Cortex of kidney (tissue), 1 donor: ENCODE measurements at places on chromosomes 7 and 10.

- no peak for DNase-seq
Observed at GRCh38 chr7:45897042-45897690, 8.9 kb downstream of the IGFBP1 start.

DNA sequence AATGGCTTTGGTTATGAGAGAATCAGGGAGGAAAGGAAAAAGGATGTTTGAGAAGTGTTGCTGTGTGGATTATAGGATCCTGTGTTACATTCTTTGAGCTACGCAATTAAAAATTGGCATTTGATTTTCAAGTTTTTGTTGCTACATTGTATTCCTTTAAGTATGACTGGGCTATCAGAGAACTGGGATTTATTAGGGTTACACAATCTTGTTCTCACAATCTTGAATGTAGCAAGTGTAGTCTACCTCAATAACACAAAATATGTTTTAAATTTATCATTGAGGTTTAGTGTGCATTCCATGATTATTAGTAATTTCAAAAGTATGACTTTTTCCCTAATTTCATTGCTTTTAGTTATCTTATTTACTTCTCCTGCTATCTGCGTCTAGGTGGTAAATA lies 113.9 kb downstream of the CACNB2 start:
- DNase-seq: no peak

- no peak for DNase-seq
Observed at GRCh38 chr10:44477046-44477425, 92.1 kb upstream of the CXCL12 start.

DNA sequence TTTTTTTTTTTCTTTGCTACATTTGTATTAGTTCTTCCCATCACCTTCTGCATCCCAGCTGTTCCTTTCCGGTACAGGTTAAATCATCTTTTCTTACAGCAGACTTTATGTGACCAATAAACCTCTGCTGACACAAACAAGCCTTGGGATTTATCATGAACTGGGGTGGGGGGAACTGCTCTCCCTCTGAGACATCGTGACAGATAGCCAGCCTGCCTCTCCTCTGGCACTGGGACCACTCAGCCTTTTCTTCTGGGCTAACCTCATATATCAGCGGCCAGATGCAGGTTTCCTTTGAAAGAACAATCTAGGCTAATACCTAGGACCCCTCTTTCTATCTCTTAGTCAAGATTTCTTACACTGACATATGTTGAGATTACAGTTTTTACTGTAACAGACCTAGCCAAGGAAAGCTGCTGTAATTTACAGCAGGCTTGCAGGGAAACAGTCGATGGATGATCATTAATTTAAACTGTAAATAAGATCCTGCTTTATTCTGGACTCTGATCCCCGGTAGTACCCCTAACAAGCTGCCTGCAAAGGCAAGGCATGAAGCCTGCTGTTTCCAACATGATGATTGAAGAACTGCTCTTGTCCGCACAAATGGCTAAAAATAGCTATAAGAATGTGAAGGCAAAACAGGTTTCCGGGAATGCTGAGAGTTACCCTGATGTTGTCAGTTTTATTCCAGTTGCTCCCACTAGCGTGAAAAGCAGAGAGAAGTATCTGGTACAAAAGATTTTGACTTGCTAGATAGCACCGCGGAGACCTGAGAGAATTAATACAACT lies 338.7 kb downstream of the SORCS1 start:
- no peak for DNase-seq

DNA sequence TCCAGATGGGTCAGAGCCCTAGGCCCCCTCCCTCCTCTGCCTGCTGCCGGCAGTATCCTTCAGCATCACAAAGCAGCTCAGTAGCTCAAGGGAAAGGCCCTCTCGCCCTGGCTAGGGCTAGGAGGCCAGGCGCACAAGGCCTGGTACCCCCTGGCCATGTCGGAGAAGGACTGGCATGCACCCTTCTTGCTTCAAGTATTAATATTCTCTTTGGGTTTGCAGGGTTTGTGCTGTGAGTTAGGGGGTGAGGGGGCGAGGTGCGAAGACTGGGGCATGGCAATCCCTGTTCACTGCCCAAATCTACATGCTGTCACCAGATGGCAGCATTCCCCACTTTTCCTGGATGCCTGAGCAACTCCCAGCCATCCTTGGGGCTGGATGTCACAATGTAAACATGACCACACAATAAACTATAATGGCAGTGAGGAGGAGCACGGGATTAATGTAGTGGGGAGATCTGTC lies 105.2 kb downstream of the NEURL1 start:
- no peak for DNase-seq

GRCh38 chr10:33880291-33880690 lies 545.8 kb upstream of the NRP1 start:
- no peak for DNase-seq

- no peak for DNase-seq
Observed at GRCh38 chr10:77188521-77188920, 449.1 kb downstream of the KCNMA1 start.

- no peak for DNase-seq
Observed at GRCh38 chr7:8155836-8156235, 106.1 kb downstream of the ICA1 start.

DNA sequence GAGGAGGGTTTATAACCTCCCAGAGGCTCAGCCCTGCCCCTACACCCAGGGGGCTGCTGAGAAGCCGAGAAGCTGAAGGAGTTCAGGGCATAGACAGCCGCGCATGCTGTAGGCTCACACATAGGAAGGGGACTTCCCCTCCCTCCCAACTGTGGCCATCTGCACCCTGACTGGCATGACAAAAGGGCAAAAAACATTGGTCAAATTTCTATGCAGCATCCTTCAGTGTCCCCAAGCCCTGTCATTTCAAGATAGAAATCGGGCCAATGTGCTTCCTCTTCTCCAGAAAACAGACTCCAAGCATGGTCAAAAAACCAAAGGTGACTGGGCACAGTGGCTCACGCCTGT lies 55.9 kb upstream of the MYL10 start:
- no peak for DNase-seq

DNA sequence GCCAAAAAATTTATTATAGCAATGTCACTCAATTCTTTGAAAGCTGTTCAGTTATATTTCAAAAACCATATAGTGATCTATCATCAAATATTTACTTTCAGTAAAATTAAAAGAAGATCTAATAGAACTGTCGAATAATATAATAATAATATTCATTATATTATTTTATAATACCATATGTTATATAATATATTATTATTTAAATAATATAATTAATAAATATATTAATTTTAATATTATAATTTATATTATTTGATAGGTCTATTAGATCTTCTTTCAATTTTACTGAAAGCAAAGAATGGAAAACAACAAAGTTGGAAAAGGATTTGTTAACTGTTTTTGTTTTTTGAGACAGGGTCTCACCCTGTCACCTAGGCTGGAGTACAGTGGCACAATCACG lies 22.5 kb upstream of the UCMA start:
- DNase-seq: no peak

DNA sequence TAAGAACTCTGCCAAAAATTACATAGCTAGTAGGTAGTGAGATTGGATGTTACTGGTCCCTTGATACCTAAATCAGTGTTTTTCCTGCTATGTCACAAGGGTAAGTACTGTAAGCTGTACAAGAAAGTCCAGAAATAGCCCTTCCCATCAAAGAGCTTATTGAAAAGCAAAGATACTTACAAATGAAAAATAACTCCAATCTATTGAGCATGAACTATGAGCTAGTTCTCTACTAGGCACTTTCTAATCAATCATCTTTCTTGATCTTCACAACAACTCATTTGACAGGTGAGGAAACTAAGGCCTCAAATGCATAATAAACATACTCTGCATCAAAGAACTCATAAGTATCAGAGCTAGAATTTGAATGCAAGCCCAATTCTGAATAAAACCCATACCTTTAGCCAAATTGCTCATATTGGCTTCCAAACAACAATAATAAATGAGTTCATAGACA lies 249.8 kb upstream of the TCF7L2 start:
- no peak for DNase-seq

GRCh38 chr7:69177941-69178494 lies 420.3 kb upstream of the AUTS2 start:
- DNase-seq: no peak

DNA sequence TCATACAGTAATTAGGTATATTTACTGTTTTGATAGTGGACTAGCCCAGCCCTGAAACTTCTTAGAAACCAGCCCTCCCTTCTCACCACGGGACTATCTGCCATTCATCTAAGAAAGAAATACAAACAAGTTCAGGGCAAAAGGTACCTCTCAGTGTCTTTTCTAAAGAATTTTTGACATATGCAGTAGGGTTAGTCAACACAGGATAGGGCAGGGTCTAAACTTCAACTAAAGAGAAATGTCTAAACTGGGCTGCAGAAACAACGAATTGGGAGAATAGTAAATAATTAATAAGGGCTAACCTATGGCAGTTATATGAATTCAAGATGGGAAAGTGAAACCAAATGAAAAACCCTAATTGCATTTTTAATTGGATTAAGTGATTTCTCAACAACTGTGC lies 496.6 kb downstream of the INHBA start:
- DNase-seq: no peak
